ENCODE measurements at places on chromosomes 4 and X.

DNA sequence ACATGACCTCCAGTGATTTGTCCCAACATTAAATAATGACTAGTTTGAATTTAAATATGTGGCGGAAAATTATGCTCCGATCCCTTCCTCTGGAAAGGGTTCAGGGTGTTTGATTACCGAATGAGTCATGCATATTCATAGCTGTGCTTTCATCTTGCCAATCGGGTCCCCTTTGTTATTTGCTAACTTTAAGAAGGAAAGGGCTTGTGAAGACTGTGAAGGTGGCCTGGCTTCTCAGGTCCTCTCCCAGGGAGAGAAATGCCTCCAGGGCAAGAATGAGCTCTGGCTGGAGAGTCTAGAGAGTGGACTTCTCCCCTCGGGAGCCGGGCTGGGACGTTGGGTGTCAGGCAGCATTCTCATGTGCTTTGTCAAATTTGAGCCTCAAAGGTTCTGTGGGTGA lies 155.5 kb upstream of the PSAPL1 start:
- DNase-seq, result no peak

DNA sequence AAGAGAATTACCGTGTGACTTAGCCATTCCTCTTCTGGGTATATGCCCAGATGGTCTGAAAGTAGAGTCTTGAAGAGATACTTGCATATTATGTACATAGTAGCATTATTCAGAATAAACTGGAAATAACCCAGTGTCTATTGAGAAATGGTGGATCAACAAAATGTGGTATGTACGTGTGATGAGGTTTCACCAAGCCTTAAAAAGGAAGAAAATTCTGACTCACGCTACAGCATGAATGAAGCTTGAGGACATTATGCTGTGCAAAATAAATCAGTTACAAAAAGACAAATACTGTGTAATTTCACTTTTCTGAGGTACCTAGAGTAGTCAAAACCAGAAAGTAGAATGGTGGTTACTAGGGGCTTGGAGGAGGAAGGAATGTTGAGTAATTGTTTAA lies 37.3 kb downstream of the GBA3 start:
- DNase-seq, result no peak

- DNase-seq, result no peak
Observed at GRCh38 chrX:9087271-9088040, 53.5 kb upstream of the FAM9B start.

DNA sequence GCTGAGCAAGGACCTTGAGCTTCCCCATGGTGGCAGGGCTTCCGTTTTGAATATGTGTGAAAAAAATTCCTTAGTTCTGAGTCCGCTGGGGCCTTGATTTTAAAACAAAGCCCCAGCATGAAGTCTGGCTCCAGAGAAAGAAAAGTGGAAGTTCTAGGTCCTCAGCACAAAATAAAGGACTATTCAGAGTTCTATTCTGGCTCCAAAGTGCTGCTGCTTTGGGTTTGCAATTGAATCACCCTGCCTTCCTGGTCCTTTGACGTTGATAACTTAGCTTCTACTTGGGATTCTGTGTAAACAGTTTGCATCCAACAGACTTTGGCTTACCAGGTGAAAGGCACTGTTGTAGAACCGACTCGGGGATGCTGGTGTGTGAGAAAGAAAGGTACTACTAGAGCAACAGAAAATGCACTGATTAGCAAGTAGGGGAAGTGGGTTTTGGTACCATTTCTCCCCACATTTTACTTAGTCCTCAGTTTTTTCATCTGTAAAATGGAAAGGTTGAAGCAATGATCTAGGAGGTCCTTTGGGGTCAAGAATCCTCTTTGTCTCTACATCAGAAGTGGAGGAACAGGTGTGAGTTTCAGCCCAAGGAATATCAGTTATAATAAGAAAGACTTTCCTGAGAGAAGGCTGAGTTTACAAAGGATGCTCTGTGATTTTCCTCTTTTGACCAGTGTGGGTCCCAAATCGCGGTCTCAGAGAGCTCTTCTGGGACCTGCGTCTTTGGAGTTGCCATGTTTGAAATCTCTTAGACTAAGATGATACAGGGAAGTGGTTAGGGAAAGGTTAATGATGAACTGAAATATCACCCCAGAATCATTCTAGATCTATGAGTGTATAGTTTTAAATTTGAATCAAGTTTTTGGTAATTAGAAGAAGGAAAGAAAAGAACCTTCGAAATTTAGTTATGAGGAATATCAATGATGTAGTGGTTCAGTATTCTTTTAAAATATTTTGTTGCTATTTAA lies 28.2 kb downstream of the IGFBP7 start:
- DNase-seq, result no peak

DNA sequence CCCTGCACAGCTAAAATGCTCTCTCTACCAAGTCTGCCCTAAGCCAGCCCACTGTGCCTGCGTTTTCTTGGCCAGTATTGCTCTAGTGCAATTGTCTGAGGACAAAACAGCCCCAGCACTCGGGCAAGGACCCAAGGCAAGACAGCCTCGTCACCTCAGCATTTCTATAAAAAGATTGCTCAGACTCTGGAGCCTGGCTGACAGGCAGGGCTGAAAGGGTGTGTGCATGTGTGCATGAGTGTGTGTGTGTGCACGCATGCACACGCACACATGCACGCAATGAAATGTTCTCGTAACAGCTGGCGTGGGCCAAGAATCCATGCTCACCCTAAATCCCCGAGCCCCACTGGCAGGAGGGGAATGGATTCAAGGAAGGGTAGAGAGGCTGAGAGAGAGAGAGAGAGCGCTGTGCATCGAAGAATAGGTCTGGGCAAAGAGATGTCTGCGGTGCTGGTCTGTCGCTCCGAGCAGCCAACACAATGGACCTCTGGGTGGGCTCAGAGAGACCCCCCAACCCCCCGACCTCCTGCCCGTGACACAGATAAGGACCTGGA lies 579.2 kb downstream of the BCOR start:
- no peak for DNase-seq

DNA sequence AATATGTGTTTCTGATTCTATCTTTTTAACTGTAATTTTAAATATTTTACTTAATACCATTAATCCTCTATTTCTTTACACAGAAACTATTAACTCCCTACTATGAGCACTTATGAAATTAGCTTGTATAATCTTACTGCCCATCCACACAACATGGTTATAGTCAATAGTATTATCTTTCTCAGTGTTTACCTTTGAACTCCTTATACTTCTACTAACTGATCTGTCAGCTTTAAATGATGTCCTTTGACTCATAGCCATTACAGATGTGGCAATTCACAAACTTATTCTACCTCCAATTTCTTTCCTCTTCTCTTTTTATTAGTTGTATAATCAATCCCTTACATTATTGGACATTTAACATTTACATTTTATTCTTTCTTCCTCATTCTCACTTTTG lies 5.5 kb downstream of the SEC31A start:
- DNase-seq, result no peak

DNA sequence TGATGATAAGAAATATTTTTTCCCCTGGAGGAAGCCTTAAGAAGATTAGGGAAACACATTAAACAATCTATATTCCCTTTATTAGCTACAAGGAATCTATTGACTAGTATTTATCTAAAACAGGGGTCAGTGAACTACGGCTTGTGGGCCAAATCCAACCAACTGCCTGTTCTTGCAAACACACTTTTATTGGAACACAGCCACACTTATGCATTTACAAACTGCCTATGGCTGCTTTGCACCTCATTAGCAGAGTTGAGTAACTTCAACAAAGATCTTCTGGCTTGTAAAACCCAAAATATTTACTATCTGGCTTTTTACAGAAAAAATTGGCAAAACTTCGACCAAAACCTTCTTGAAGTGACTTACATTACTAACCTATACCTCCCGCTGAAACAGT lies 733.9 kb upstream of the FTHL17 start:
- DNase-seq, result no peak

GRCh38 chr4:122636697-122637096 lies 15.8 kb upstream of the IL21 start:
- no peak for DNase-seq

DNA sequence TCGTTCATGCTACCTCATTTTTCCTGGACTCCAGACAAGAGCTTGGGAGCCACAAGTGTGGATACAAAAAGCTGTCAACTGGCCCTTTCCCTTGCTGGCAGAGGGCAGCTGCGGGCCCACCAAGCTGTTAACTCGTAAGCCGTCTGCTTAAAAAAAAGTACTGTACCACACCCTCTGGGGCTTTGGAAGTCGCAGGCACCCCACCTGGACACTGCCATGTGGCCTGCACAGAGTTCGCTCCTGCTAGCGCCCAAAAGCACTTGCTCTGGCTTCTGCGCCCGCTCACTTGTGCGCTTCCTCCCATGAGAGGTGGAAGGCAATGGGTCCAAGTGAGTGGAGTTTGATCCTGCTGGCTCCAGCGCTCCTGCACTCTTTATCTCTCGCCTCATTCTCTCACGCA lies 476.4 kb upstream of the FSTL5 start:
- DNase-seq, result no peak

DNA sequence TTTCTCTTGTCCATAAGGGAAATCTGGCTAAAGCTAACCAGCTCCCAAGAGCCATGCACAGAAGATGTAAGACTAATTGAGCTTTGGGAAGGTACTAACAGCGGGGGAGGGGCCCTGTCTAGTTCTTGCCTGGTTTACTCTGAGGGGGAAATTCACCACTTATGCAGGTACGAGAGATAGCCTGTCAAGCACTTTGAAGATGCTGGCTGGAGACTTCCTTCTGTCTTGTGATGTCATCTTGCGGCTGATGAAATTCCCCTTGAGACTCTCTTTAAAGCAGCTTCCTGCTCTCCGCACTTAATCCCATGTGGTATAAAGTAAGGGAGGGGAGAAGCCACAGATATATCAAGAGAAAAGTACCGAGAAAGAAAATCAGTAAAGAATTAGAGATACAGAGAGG lies 345.3 kb downstream of the MAPK10 start:
- no peak for DNase-seq

DNA sequence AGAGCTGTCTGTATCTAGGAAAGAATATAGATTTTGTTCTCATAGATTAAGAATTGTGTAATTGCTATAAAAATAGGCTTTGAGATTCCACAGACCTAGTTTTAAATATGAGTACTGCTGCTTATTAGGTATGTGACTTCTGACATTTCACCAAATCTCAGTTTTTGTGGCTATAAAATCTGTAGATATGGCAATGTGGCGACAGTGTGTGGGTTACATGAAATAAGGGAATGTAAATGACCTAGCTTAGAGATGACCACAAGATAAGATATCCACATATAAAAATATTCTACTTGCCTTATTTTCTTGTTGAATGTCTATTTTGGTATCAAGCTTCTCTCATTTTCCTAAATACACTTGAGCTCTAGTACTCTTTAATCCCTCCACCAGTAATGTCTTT lies 193.8 kb downstream of the UNC5C start:
- no peak for DNase-seq

DNA sequence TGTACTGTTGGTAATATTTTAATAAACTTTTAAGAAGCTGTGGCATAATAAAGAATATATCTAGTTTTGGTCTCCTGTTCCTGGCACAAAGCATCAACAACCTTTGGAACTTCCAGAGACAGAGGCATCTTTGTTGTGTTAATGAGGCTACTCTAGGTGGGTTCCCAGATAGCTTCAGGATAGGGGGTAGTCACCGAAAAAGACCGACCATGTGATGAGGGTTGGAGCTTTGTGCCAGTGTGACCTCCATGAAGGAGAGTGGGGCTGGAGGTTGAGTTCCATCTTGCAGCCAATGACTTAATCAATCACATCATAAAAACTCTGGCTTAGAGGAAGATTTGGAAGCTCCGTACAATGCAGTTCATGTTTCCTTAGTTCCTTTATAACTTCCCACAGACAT lies 9.9 kb downstream of the PPAT start:
- no peak for DNase-seq

- peak; percentile 54 for DNase-seq
Observed at GRCh38 chr4:128516301-128516969, 228.8 kb upstream of the PGRMC2 start.

Measured in GM03348 (cell line).